Activated CD8-positive, alpha-beta T cell treated with anti-CD3 and anti-CD28 coated beads for 36 hours (primary cell): ENCODE measurements at places on chromosomes 3 and 15. TPM values are rescaled to one million over a fixed set of nuclear protein-coding genes. Genes with fewer than 3 reads are reported as not detected.

Gene QARS1
- 270 TPM for total RNA-seq

Gene CMC1
- total RNA-seq = 29.0 TPM

Gene VIPR1
- 8.5 TPM for total RNA-seq

Gene CLDN16
- total RNA-seq = not detected

Gene SLC49A4
- 1.9 TPM for total RNA-seq

Gene CLDN18
- total RNA-seq = not detected

Gene CAMK1
- total RNA-seq = 41.7 TPM

Gene AHSG
- total RNA-seq = not detected

Gene STRIT1
- not detected for total RNA-seq

Gene SAXO2
- total RNA-seq = 2.8 TPM

Gene SCN5A
- total RNA-seq = 0.52 TPM

Gene GABRR3
- total RNA-seq = not detected

DNA sequence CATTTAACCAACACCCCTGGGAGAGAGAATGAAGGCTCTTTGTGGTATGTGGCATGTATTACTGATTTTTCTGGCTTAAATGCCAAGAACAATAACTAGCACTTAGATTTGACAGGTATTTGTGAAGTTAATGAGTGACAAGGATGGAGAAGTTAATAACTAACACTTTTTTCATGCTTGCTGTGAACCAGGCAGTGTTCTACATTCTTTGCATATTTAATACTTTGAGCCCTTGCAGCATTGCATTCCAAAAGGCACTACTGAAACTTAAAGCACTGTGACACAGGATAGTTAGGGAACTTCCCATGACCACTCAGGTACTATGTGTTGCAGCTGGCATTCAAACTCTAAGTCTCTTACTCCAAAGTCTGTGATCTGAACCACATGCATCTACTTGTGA, 650.6 kb downstream of the ZPLD1 start:
- no peak overlapping the region for H3K27ac ChIP-seq
- H3K4me1 ChIP-seq = no peaks in the 10 kb centered on the region
- no peaks in the 10 kb centered on the region for H3K36me3 ChIP-seq
- no peaks in the 10 kb centered on the region for H3K27me3 ChIP-seq

- H3K36me3 ChIP-seq = no peaks in the 10 kb centered on the region
- no peak overlapping the region for H3K27ac ChIP-seq
- no peak overlapping the region for H3K4me3 ChIP-seq
- H3K27me3 ChIP-seq = no peaks in the 10 kb centered on the region
These were observed 438.9 kb upstream of the ARRDC4 start for GRCh38 chr15:97521381-97522285.

DNA sequence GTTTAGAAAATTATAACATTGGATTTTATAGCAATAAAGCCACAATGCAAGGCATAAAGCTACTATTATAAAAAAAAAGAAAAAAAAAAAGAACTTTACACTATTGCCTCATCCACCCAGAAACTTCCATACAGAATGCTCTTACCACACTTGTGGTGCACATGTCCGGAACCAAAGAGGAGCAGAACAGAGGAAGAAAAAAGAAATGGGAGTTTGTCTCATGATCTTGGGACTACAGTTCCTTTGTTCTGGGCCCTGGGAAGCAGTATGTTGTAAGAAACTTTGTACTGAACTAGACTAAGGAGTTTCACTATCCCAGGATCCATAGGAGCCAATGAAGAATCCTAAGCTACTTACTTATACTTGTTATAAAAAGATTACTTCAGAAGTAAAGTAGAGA, 36.1 kb downstream of the FMN1 start:
- H3K27ac ChIP-seq = no peak overlapping the region
- H3K4me3 ChIP-seq = no peak overlapping the region
- peaks cover 4% of the 10 kb centered on the region for H3K27me3 ChIP-seq
- H3K4me1 ChIP-seq = peaks cover 7% of the 10 kb centered on the region
- no peaks in the 10 kb centered on the region for H3K36me3 ChIP-seq

- peak overlapping the region; percentile 99 for H3K4me3 ChIP-seq
- H3K36me3 ChIP-seq = peaks cover 47% of the 10 kb centered on the region
- DNase-seq = peak; percentile 8
- H3K27ac ChIP-seq = peak overlapping the region; percentile 98
- peaks cover 30% of the 10 kb centered on the region for H3K4me1 ChIP-seq
These were observed 822 bp downstream of the MRPL3 start for GRCh38 chr3:131501949-131502348.

- no peaks in the 10 kb centered on the region for H3K36me3 ChIP-seq
- no peak for DNase-seq
- peaks cover 27% of the 10 kb centered on the region for H3K27me3 ChIP-seq
These were observed 40.1 kb upstream of the PSMD6 start for GRCh38 chr3:64063207-64063982.

DNA sequence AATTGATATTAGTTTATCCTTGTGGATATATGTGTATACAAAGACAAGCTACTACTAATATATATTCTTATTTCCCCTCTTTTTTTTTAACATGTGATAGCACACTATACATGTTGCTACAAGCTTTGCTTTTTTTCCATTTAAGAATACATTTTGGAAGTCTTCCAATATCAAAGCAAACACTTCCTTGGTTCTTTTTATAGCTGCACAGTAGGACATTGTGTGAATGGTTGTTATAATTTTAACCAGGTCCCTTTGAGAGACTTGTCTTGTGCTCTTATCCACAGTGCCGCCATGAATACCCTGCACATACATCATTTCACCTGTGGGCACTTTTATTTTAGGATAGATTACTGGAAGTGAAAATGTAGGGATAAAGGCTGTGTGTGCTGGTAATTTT, 88.7 kb downstream of the CACNA2D3 start:
- H3K4me1 ChIP-seq = no peaks in the 10 kb centered on the region
- DNase-seq = no peak
- H3K27ac ChIP-seq = no peak overlapping the region
- H3K4me3 ChIP-seq = no peak overlapping the region
- H3K36me3 ChIP-seq = no peaks in the 10 kb centered on the region

GRCh38 chr3:188415196-188415595, 261.2 kb downstream of the LPP start:
- DNase-seq = no peak
- peaks cover 12% of the 10 kb centered on the region for H3K4me1 ChIP-seq
- H3K27ac ChIP-seq = no peak overlapping the region
- H3K4me3 ChIP-seq = no peak overlapping the region
- no peaks in the 10 kb centered on the region for H3K36me3 ChIP-seq

- no peaks in the 10 kb centered on the region for H3K36me3 ChIP-seq
- no peaks in the 10 kb centered on the region for H3K4me1 ChIP-seq
- DNase-seq = no peak
These were observed 397.7 kb downstream of the MAGI1 start for GRCh38 chr3:65641045-65641444.

GRCh38 chr3:120816728-120817127, 74.2 kb downstream of the GTF2E1 start:
- peaks cover 10% of the 10 kb centered on the region for H3K27me3 ChIP-seq
- no peaks in the 10 kb centered on the region for H3K36me3 ChIP-seq
- no peak for DNase-seq
- H3K27ac ChIP-seq = no peak overlapping the region
- no peak overlapping the region for H3K4me3 ChIP-seq

GRCh38 chr3:134393074-134393473, 18.8 kb upstream of the AMOTL2 start:
- no peaks in the 10 kb centered on the region for H3K36me3 ChIP-seq
- peaks cover 28% of the 10 kb centered on the region for H3K27me3 ChIP-seq
- DNase-seq = no peak
- no peaks in the 10 kb centered on the region for H3K4me1 ChIP-seq
- H3K27ac ChIP-seq = no peak overlapping the region

GRCh38 chr15:49844390-49844789, 223.5 kb downstream of the DTWD1 start:
- H3K4me3 ChIP-seq = no peak overlapping the region
- no peaks in the 10 kb centered on the region for H3K36me3 ChIP-seq
- H3K4me1 ChIP-seq = no peaks in the 10 kb centered on the region
- H3K27ac ChIP-seq = no peak overlapping the region
- no peaks in the 10 kb centered on the region for H3K27me3 ChIP-seq

- H3K36me3 ChIP-seq = peaks cover 68% of the 10 kb centered on the region
- peaks cover 66% of the 10 kb centered on the region for H3K4me1 ChIP-seq
- DNase-seq = no peak
- H3K4me3 ChIP-seq = no peak overlapping the region
- H3K27me3 ChIP-seq = no peaks in the 10 kb centered on the region
These were observed 22.1 kb downstream of the UBE3A start for GRCh38 chr15:25416693-25417092.

DNA sequence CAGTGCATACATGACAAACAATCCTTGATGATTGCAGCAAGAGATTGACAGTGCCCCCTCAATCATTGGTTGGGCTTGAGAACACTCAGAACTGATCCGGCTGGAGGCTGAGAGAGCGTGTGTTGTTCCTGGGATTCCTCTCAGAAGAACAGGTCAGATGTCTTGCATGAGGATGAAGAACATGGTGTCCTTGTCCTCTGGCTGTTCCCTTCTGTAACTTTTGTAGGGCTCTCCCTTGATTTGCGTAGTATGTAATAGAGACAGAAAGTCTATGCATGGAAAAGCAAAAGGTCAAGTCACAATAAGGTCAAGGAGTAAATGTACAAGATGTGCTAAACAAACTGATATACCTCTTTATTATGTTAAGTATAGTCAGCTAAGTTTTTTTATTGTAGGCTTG, 8.2 kb downstream of the CHST2 start:
- no peak overlapping the region for H3K27ac ChIP-seq
- no peak for DNase-seq
- H3K27me3 ChIP-seq = no peaks in the 10 kb centered on the region
- H3K4me3 ChIP-seq = no peak overlapping the region

- no peak for DNase-seq
- H3K4me3 ChIP-seq = no peak overlapping the region
- H3K4me1 ChIP-seq = peaks cover 4% of the 10 kb centered on the region
These were observed 4.0 kb upstream of the DZIP1L start for GRCh38 chr3:138119423-138119766.

DNA sequence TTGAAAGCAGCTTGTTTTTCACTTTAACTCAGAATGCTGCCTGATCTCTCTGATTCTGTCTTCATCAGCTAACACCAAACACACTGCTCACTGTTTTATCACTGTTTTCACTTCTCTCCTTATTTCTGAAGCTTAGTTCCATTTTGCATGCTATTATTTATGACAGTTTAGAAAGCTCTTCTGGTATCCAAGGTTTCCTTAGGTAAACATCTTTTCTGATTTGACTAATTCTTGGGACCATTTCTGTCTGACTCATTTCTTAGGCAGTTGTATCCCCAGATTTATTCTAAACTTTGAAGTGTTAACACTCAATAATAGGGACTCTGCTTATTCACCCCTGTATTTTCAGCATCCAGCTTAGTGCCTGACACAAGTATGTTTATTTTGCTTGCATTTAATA, 167.7 kb downstream of the BCHE start:
- H3K27me3 ChIP-seq = no peaks in the 10 kb centered on the region
- no peaks in the 10 kb centered on the region for H3K36me3 ChIP-seq
- H3K4me3 ChIP-seq = no peak overlapping the region
- no peak overlapping the region for H3K27ac ChIP-seq
- no peaks in the 10 kb centered on the region for H3K4me1 ChIP-seq
- DNase-seq = no peak

GRCh38 chr3:71241981-71242560, 341.5 kb downstream of the FOXP1 start:
- no peaks in the 10 kb centered on the region for H3K27me3 ChIP-seq
- DNase-seq = no peak
- no peak overlapping the region for H3K4me3 ChIP-seq
- peaks cover 75% of the 10 kb centered on the region for H3K4me1 ChIP-seq
- no peak overlapping the region for H3K27ac ChIP-seq

- no peak overlapping the region for H3K27ac ChIP-seq
- H3K4me1 ChIP-seq = no peaks in the 10 kb centered on the region
- peaks cover 6% of the 10 kb centered on the region for H3K27me3 ChIP-seq
These were observed 28.9 kb downstream of the ITGB5 start for GRCh38 chr3:124858275-124858674.

- H3K27ac ChIP-seq = no peak within 1 kb of the TSS
- no peaks in the 10 kb centered on the region for H3K27me3 ChIP-seq
- peaks cover 3% of the 10 kb centered on the region for H3K4me1 ChIP-seq
These were observed at the start of gene TEX55 for GRCh38 chr3:119145500-119146167. TEX55 (plus strand) TSS chr3:119146165; CDS start chr3:119146190, 25 bp downstream.

GRCh38 chr15:22262613-22263020, 182.3 kb downstream of the OR4M2 start:
- peak; percentile 38 for DNase-seq
- no peak overlapping the region for H3K27ac ChIP-seq
- peaks cover 17% of the 10 kb centered on the region for H3K4me1 ChIP-seq
- no peak overlapping the region for H3K4me3 ChIP-seq

DNA sequence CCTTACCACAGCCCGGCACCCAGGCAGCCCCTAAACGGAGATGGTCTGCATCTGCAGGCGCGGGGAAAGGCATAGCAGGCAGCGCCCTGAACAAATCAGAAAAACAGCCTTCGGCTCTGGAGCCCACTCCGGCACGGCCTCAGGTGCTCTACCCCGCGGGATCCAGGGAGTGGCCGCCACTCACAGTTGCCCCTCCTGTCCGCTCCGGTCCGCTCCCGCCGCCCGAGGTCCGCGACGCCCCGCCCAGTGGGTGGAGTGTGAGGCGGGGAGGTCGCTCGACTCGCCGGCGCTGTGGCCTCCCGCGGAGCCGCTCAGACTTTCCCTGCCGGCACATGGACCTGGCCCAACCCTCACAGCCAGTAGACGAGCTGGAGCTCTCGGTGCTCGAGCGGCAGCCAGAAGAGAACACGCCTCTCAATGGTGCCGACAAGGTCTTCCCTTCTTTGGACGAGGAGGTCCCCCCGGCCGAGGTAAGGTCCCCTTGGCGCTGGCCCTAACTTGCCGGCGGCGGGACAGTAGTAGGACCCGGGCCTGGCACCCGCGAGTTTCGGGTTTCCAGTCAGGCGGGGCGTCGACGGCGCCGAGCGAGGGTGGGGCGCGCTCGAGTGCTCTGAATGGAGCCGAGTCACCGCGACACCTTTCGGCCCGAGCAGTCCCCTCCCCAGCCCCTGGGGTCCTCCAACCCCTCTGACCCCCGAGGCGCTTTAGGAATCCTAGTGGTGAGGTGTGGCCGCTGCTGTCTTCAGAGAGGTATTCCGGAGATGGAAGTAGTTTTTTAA, at the start of gene C3orf52:
Gene C3orf52, plus strand, starts transcription at position 314 of the 779 bp plus-strand sequence. Its CDS starts 19 bp downstream, at position 333.
- DNase-seq = peak; percentile 69
- H3K4me3 ChIP-seq = peak within 1 kb of the TSS; percentile 75
- H3K27ac ChIP-seq = peak within 1 kb of the TSS; percentile 68
- H3K27me3 ChIP-seq = peaks cover 22% of the 10 kb centered on the region

GRCh38 chr3:193822492-193823212, 229.6 kb downstream of the OPA1 start:
- H3K36me3 ChIP-seq = no peaks in the 10 kb centered on the region
- H3K27ac ChIP-seq = no peak overlapping the region
- DNase-seq = no peak
- no peak overlapping the region for H3K4me3 ChIP-seq
- H3K27me3 ChIP-seq = peaks cover 10% of the 10 kb centered on the region

DNA sequence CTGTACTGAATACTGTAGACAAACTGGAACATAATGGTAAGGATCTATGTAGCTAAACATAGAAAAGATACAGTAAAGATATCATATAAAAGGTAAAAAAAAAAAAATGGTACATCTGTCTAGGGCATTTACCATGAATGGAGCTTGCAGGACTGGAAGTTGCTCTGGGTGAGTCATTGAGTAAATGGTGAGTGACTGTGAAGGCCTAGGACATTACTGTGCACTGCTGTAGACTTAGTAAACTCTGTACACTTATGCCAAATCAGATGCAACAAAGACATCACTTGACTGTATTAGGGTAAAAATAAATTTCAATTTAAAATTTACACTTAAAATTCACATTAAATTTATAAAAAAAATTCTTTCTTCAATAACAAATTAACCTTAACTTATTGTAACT, 281.3 kb upstream of the LMCD1 start:
- peaks cover 7% of the 10 kb centered on the region for H3K27me3 ChIP-seq
- no peaks in the 10 kb centered on the region for H3K4me1 ChIP-seq
- no peak overlapping the region for H3K27ac ChIP-seq
- no peak overlapping the region for H3K4me3 ChIP-seq

GRCh38 chr15:36841193-36841592, 259.2 kb downstream of the MEIS2 start:
- H3K36me3 ChIP-seq = no peaks in the 10 kb centered on the region
- H3K4me3 ChIP-seq = no peak overlapping the region
- H3K27me3 ChIP-seq = peaks cover 10% of the 10 kb centered on the region
